ENCODE measurements at places on chromosomes 3 and 15.

DNA sequence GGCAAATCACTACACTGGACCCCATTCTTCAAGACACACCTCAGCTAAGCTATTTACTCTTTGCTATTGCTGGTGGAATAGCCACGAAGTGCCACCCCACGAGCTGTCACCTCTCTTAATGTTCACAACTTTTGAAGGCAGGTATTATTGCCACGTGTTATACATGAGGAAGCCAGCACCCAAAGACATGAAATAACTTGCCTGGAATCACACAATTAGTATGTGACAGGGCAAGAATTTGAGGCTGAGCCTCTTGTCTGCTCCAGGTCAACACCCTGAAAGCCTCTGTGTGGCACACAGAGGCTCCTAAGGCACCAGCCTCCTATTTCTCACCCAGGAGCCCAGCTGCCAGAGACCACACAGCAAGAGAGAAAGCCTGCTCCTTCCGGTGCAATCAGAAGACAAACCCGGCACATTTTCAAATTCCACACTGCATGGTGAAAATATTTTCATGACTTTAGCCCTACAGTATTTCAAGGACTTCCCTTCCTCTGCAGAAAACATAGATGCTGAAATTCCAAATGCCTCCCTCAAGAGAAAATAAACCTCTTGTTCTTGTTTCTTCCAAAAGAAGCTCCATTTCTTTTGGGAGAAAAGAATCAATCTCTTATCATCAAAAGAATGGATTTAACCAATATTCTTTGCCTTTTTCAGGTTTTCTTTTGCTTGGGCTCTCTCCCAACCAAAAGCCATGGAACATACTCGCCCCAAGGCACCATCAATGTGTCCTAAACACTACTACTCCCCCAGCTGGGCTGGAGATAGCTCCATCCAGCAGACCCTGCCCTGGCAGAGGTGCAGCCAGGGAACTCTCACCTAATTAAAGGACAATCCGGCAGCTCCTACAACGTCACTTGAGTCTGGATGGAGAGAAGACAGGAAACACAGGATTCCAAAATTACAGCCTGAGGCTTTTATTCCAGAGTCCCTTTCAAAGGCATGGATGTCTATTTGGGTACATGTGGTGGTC, 84.7 kb upstream of the THBS1 start:
- no peak for DNase-seq

DNA sequence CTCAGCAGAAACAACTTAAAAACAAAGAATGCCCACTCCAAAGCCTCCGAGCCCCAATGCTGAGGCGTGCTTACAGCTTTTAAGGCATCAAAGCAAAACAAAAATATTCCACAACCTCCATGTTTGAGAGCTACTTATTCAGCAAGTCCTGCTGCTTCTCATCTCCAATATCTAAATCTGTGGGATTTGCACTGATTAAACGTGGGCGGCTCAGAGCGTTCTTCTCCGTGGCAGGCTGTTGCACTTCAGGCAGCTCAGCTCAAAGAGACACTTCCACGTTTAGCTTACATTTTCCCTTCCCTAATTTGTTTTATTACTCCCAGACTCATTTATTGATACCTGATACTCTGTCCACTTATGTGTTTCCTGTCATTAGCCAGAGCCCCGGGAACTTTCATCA, 282.6 kb upstream of the MCTP2 start:
- DNase-seq: no peak

GRCh38 chr15:67116742-67117141, 51.3 kb downstream of the SMAD3 start:
- DNase-seq: no peak

DNA sequence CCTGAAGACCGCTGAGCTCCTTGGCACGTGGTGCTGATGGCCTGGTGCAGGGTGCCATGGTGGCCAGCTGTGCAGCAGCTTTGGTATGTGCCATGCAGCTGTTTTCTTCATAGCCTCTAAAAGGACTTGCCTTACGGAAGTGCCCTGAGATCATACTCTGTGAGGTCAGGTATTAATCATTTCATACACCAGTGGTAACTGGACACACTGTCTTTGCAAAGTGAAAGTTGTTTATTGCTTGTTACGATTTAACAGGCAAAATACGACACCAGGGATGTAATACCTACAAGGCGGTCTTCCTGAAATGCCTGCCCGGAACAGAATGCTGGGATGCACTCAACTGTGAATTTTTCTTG, 184.6 kb downstream of the ATP10A start:
- no peak for DNase-seq

DNA sequence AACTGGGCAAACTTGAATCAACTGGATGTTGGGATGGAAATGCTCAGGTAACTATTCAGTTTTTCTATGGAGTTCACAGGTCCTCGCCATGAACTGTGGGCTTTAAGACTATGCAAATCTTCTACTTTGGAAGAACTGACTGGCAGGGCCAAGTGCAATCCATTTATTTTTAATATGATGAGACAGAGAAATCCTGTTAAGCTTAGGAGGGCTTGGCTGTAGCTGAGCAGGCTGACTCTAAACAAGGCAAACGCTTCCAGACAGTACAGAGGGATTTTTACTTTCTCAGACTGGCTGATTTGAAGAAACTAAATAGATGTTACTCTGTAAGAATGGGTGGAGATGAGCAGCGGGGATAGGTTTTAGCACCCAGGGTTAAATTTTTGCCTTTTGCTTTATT, 194.2 kb upstream of the ICE2 start:
- no peak for DNase-seq

Measured in activated gamma-delta T cell treated with anti-CD3 and anti-CD28 coated beads, Interleukin-2, amount 50 U/mL, for 16 hours (primary cell).